ENCODE measurements at places on chromosomes 16 and 17.

DNA sequence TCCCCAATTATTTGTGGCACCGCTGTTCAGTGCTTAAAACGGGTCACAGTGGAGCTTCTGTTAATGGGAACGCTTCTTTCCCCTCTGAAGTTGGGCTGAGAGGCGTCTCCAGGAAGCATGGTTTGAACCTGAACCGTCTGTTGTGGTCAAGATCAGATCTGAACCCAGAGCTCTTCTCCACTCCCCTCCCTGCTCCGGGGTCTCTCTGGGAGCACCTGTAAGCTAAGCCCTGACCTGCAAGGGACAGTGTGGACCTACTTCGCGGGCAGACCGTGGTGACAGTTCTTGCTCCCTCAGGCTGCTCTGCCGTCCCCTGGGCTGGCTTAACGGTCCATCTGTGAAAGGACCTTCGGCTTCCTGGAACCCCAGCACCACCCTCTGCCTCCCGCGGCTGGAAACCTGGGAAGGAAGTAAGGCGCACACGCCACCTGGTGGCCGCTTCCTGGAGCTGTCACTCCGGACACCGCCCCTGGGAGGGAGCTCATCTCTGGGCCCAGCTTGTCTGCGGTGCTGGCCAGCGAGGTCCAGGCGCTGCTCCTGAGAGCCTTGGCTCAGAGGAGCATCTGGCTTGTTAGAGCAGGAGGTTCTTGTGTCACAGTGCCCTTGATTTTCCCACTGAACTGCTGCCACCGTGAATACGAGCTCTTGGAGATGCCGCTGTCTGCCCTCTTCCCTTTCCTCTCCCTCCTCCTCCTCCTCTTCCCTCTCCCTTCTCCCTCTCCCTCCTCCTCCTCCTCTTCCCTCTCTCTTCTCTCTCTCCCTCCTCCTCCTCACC, 518.5 kb upstream of the EEF2KMT start:
- DNase-seq, result no peak

- DNase-seq, result peak; percentile 79
Observed at GRCh38 chr17:27601069-27601974, 29.7 kb upstream of the LGALS9 start.

GRCh38 chr17:41490000-41490990, 585 bp upstream of the KRT36 start:
- DNase-seq, result no peak

- no peak for DNase-seq
Observed at GRCh38 chr17:50218771-50219315, 17.4 kb upstream of the COL1A1 start.

Measured in activated CD4-positive, alpha-beta T cell treated with anti-CD3 and anti-CD28 coated beads, Interleukin-2, amount 50 U/mL, for 4 hours (primary cell).